ENCODE measurements at places on chromosomes 6 and 20.

DNA sequence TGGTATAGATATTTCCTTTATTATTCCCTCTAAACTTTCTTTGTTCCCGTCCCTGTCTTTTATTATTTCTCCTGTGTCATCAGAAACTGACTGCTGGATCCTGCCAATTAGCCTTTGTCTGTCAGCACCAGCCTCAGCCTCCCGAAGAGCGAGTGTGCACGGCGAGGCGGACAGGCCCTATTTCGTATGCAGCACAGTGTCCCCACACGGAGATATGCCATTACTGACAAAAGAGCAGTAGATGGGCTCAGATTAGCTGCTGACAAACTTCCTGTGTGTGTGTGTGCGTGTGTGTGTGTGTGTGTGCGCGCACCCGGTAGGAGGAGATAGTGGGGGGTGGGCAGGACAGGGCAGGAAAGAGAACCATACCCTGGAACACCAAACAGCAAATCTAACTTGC lies 99.5 kb upstream of the ZFP64 start:
- DNase-seq: no peak

- DNase-seq: no peak
Observed at GRCh38 chr6:39669973-39670342, 55.2 kb downstream of the KIF6 start.

- no peak for DNase-seq
Observed at GRCh38 chr20:62127799-62128198, 5.5 kb downstream of the LSM14B start.

DNA sequence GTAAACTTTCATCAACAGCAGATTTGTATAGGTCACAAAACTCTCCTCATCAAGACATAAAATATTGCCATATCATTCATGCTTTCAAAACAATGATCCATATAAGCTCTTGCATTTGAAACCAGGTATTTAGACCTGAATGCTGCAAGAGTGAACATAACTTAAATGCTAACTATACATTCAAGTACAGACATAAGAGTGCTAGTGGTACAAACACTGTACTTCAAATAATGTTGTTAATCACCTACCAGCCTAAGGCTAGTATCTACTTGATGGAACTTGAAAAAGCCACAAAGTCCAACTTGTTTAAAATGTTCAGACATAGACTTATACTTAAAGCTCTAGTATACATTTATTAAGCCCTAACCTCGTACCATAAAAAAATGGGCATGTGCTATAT lies 16.0 kb upstream of the GSTA2 start:
- DNase-seq: no peak

GRCh38 chr20:22684072-22684762 lies 99.8 kb upstream of the FOXA2 start:
- DNase-seq: peak; percentile 86

- peak; percentile 34 for DNase-seq
Observed at GRCh38 chr6:104887350-104887749, 27.6 kb upstream of the HACE1 start.

GRCh38 chr6:9942131-9942530 lies 472.7 kb downstream of the TFAP2A start:
- DNase-seq: no peak

DNA sequence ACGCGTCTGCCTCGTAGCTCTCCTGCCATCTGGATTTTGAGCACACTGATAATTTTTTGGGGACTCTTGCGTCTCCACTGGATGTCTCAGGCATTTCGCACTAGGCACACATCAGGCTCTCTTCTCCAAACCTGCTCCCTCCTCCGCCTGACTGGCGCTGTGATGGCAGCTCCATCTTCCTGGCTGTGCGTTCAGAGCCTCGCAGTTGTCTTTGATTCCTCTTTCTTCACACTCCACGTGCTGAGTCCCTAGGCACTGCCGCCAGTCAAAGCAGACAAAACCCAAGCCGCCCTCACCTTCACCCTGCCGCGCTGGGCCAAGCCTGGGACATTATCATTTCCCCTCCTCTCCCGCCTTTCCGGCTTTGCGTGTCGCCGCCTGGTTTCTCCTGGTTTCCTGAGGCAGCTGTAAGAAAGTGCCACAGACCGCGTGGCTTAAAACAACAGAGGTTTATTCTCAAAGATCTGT lies 778 bp downstream of the PSMG4 start:
- no peak for DNase-seq

GRCh38 chr6:146870760-146871159 lies 272.0 kb downstream of the ADGB start:
- no peak for DNase-seq
